ENCODE measurements at places on chromosomes 3 and 15.
A peak's percentile ranks its signal among the peaks of the same experiment; 100 is the strongest.

DNA sequence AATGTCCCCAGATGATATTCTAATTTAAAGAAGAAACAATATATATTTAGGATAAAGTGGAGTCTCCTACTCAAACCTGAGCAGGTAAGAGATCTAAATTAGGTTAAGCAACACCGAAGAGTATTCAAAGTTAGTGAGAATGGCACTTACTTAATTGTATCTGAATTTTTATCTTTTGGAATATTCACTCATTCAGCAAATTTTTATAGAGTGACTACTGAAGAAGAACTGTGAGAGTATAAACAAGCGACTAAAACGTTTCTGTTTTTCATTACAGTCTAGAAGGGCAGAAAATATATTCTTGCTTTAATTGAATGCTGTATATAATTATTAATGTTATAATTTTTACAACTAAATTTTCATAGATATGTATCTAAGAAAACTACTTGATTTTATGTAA lies 567.7 kb upstream of the TBL1XR1 start:
- no peak for DNase-seq

GRCh38 chr3:141646760-141647561 lies 91.1 kb upstream of the RNF7 start:
- DNase-seq, result peak; percentile 11

GRCh38 chr3:713947-714620 lies 378.7 kb upstream of the CNTN6 start:
- DNase-seq, result no peak

DNA sequence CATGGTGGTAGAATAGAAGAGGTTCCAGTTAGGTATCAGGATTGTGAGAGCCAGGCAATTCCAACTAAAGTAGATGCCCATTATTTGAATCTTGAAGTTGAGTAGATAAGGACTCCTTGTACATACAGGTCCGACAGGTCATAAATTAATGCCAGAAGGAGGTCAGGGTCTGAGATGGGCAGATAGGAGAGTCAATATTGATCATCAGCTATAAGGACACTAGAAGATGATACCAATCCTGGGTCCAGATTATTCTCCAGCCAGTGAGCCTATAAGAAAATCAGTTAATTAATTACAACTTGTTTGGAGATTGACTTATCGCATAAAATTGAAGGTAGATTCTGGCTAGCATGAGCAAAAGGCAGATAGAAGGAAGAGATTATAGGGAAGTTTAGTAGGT lies 378.4 kb upstream of the NAALADL2 start:
- DNase-seq, result no peak

DNA sequence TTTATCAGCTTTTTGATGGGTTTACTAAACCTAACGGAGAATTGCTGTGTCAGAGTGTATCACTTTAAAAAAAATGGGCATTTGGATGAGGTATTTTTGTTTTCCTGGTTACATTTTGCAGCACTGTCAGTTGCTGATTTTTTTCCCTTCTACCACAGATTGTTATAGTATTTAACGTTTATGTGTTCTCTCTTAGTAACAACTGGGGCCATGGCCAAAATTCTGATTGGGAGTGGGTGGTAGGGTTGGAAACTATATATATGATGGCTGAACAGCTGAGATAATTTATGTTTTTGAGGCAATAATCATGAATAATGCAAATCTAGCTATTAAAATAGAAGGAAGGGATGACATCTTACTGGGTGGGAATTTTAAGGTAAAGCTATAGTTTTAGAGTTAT lies 229.4 kb upstream of the SUCLG2 start:
- DNase-seq, result no peak

DNA sequence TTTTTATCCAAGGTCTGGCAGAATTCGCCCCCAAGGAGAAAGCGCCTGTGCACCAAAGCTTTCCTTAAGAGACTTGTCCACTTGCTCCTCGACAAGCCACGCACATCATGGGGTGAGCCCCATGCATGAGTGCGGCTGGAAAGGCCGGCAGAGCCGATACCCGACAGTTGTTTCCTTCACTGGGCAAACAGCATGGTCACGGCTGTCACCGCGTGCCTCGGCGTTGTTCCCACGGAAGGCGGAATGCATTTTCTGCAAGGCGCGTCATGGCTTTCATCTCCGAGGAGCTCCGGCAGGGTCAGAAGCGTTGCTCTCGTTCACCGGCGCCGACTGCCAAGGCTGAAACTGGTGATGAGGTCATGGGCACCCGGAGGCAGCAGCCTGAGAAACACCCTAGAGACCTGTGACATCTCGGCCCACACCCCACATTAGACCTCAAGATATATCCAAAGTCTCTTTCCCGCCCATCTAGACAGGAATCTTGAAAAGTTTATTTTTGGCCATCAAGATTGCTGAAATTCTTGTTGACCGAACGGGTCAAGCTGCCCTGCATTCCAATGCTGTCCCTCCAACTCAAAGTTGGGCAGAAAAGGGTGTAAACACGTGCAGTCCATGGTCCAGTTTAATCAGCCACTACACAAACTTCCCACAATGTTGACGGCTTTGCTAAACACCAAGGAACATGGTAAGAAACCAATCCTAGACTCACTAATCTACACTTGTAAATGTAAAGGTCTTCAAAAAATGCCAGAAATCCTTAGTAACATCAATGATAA lies 604 bp upstream of the TJP1 start:
- DNase-seq, result peak; percentile 4

DNA sequence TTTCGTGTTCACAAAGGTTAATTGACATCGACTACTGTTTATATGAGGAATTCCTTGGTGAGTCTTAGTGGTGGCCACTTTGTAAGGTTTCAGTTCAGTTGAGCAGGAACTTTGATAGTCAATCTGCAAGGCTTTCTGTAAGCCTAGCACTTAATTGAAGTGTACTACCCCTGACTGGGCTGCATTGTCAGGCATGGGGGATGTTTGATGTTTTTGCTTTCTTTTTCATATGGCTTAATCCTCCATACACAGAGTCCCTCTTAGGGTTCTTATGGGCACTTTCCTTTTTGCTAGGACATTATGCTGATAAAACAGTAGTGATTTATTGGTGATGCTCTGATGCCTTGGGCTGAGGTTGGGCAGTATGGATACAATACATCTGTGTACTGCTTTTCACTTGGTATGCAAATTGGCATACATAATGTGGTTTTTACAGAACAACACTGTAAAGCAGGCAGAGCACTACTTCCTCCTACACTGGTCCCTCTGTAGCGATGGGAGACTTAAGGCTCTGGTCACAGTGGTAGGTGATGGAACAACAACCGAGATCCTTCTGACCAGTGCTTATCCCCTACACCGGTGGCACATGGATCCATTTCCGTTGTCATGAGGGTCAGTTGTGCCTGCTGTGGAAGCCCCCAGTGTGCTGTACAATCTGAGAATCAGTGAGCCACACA lies 261.0 kb downstream of the MFSD1 start:
- DNase-seq, result no peak

DNA sequence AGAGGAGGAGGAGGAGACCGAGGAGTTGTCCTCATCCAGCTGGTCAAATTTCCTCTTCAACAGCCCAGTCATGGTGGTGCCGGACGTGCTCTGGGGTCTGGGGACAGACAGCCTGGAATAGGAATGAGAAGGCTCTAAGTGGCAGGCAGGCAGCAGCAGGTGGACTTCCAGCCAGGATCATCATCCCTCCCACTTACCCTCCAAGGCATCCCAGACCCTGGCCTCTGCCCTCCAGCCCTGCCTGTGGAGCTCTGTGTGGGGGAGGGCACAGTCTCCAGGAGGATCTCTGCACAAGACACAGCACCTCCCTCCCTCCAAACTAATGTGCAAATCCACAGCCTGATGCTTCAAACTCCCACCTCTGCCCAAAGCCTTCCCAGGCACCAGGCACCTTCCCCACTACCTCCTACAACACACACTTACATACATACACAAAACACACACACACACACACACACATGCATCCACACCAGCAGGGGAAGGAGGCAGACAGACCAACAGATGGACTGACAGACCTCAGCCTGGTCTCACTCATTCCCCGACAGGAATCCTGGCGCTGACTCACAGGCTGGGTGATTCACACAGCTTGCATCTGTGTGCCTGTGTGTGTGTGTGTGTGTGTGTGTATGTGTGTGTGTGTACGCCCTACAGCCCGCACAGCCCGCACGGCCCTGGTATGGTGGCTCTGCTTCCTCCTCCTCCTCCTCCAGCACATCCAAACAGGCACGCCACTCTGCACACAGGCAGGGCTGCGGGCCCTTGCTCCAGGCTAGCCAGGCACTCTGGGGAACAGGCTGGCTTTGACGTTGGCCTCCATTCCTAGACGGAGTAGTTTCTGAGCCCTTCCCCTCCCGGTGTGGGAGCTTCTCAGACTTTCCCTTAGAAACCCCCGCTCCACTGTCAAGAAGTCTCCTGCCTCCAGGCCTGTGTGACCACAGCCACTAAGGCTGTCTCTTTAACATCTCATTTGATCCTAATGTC lies 6.5 kb downstream of the CSRNP1 start:
- DNase-seq, result peak; percentile 74

DNA sequence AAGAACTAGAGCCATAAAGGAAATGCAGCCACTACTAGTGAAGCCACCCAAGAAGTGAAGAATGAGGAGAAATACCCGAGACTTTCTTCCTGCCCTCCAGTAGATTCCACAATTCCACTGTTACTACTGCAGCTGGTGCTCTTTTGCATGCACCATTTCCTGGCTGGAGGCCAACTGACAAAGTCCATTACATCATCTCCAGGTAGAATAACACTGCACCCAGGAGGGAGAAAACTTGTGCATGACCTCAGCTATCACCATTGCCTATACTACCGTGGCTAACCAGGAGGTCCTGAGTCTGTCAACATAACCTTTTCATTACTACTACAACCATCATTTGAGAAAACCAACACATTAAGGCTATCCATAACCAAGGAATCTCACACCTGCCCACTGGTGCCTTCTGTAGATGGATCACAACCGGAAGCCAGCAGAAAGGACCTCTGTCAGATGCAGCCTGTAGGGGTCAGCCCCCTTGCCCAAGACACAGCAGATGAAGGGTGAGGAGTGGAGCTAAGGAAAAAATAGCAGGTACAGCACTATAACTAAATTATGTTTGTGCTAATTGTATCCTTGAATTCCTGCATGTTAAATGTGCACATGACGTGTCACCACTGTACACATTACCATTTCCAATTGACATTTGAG lies 200.8 kb upstream of the C2CD4B start:
- DNase-seq, result no peak

DNA sequence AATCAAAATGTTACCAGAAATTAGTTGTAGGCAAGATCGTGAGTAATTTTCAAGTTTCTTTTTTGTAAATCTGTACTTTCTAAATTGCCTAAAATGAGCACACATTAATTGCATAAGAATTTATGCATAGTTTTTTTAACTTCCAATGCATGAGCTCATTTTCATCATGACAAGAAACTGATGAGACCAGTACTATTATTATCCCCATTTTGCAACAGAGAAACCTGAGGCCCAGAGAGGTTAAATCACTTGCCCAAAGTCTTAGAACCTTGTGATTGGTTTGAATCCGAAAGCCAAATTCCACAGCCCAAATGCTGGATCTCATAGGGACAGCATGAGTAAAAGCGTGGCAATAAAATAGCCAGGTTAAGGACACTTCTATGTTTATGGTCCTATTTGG lies 274.7 kb downstream of the ERC2 start:
- no peak for DNase-seq

- DNase-seq, result no peak
Measured at GRCh38 chr15:35838424-35839111, 292.6 kb upstream of the DPH6 start.

GRCh38 chr15:80323285-80323684 lies 71.3 kb upstream of the CTXND1 start:
- DNase-seq, result no peak

DNA sequence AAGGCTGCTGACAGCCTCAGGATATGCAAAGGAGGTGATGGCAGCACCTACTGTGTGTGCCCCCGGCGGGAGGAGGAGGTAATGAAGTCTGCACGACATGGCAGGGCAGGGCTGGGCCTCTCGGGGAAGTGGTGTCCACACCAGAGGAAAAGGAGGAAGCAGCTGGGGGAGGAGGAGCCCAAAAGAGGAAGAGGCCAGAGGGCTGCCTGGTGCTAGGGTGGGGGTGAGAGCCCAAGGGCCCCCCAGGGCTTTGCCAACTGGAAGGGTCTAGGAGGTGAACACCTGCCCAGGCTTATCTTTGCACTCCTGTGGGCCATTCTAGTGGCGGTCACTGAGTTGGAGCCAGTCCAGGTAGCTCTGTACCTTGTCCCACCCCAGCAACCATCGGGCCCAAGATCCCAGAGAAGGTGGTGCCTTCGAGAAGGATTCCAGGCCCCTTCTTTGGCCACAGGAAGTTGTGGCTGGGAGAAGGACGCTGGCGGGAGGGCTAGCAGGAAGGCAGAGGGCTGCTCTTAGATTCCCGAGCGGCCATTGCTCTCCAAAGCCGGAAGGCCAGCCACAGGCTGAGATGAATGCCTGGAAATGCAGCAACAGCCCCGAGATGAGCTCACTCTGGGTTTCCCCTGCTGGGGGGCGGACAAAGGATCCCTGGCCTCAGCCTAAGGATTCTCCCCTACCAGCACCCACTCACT lies 7.0 kb downstream of the GNAI2 start:
- DNase-seq, result peak; percentile 98

- DNase-seq, result no peak
Measured at GRCh38 chr3:146883288-146883687, 278.1 kb upstream of the PLSCR5 start.

- DNase-seq, result no peak
Measured at GRCh38 chr15:62782071-62782841, 260.3 kb upstream of the TPM1 start.

- DNase-seq, result no peak
Measured at GRCh38 chr15:25668901-25669300, 194.2 kb downstream of the ATP10A start.

- no peak for DNase-seq
Measured at GRCh38 chr3:182969277-182969676, 11.1 kb downstream of the DCUN1D1 start.

GRCh38 chr3:125177746-125178145 lies 34.8 kb downstream of the SLC12A8 start:
- no peak for DNase-seq

DNA sequence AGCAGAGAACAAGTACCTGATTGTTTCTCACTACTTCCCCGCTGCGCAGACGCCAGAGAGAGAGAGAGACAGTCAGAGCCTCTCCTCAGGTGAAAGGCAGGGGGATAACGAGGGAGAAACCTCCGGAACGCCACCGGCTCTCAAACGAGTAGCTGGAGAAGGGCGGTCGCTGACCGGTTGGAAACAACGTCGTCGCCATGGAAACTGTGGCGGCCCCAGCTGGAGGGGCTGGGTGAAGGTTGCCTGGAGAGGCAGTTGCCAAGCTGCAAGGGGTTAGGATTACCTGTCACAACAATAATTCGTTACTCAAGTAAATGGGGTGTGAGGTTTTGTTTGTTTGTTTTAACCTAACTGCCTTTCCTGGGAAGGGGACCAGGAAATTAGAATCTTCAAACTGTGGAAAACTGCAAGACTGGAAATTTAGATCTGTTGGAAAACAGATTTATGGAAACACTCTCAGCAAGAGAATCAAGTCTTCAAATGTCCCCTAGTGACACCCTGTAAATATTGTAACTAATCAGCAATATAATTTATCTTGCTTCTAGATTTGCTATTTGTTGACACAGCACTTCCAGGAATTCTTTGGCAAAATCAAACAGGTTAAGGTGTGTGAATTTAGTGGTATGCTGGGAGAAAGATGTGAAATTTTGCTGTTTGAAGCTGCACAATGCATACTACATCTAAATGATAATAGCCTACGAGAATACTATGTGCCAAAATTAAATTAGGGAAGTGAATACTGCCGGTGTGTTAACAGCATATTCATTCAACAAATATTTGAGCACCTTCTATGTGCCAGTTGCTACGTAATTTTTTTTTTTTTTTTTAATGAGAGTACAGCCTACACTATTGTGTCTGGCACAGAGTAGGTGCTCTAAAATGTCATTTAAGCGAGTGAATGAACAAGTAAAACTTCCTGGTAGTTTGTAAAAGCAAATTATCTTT lies at the start of gene DNAH12:
DNAH12 (minus strand) TSS at position 164 of the 945 bp plus-strand sequence. CDS start 1,474 bp downstream, outside the sequence.
- DNase-seq, result no peak

GRCh38 chr3:141336672-141337522 lies 31.4 kb upstream of the ZBTB38 start:
- no peak for DNase-seq

Data from bone marrow (tissue), 2 donors.